Activated naive CD4-positive, alpha-beta T cell treated with anti-CD3 and anti-CD28 coated beads for 36 hours (primary cell): ENCODE measurements at places on chromosomes 11 and 22. TPM values are rescaled to one million over a fixed set of nuclear protein-coding genes. Genes with fewer than 3 reads are reported as not detected.

Gene SGSM1
- total RNA-seq = 0.17 TPM

Gene OR51L1
- total RNA-seq = not detected

Gene ADM2
- 8.3 TPM for total RNA-seq

- no peak for DNase-seq
Measured at GRCh38 chr11:34223021-34223813, 117.8 kb downstream of the NAT10 start.

Gene PRDX5
- 122 TPM for total RNA-seq

DNA sequence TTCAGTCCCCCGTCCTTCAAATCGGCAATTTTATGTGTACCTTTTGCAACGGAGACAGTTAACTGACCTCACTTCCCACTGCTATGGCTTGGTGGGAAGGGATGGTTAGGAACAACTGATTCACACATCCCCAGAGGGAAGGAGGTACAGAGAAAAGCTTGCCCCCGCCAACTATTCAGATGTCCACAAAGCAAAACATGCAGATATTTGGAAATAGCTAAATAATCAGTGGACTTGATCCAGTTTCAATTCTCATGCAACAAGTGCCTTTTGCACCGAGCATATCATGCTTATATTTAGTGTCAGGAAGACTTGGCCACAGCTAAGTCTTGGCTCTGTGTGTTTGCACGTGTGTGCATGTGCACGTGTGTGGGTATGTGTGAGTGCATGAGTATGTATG, 144.6 kb downstream of the SNX19 start:
- DNase-seq = no peak

Gene PRMT3
- total RNA-seq = 33.2 TPM

GRCh38 chr22:42322562-42322926, 52.1 kb upstream of the TCF20 start:
- no peak for DNase-seq

GRCh38 chr11:69887841-69888427, 68.7 kb upstream of the FGF3 start:
- DNase-seq = no peak

Gene RFPL2
- total RNA-seq = not detected

GRCh38 chr22:40279017-40279416, 67.3 kb upstream of the ADSL start:
- no peak for DNase-seq
